ENCODE measurements at places on chromosomes 4 and X.

- no peak for DNase-seq
Measured at GRCh38 chr4:3399277-3400194, 42.2 kb upstream of the HGFAC start.

DNA sequence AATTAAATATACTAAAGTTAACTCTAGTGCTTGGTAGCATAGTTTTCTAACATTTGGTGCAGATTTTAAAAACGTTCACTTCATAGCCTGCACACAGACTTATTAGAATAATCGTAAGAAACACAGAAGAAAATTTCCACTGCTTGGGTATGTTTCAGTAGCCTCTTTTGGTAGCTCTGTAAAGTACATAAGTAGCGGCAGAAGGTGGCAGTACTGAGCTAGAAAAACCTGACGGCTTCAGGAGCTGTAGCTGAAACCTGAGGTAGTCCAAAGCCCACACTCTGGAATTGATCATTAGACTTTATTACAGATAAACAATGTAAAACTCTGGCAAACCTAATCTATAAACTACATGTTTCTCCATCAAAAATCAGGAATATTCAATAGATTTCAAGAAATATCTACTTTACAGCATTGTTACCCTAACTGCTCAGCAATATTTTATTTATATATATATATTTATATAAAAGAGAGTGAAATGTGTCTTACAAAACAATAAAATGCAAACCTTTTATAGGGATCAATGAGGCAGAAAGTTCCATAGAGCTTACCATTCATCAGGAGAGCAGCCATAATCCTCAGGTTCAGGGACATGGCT, 88.2 kb downstream of the ATP8A1 start:
- DNase-seq = peak; percentile 52

DNA sequence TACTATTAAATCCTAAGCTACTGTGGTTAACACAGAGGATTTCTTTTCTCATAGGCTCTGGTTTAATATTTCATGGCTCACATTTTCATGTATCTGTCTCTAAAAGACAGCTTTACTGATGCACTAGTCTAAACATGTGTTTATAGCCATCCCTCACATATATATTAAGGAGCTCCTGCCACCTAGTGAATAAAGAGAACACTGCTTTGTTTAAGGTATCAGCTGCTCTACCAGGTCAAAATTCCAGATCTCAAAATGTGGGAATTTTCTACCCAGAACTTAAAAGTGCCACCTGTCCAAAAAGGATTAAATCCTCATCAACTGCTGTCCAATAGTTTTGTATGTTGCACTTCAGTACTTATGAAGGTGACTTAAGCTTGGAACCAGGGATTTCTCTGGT, 188.5 kb upstream of the TEX13C start:
- DNase-seq = no peak

- no peak for DNase-seq
Measured at GRCh38 chr4:26113339-26113940, 199.4 kb downstream of the SMIM20 start.

- no peak for DNase-seq
Measured at GRCh38 chr4:157220371-157220881, at the start of gene GRIA2. TSS of gene GRIA2 (plus strand) at chr4:157220728. CDS start at chr4:157221043, 315 bp downstream.

DNA sequence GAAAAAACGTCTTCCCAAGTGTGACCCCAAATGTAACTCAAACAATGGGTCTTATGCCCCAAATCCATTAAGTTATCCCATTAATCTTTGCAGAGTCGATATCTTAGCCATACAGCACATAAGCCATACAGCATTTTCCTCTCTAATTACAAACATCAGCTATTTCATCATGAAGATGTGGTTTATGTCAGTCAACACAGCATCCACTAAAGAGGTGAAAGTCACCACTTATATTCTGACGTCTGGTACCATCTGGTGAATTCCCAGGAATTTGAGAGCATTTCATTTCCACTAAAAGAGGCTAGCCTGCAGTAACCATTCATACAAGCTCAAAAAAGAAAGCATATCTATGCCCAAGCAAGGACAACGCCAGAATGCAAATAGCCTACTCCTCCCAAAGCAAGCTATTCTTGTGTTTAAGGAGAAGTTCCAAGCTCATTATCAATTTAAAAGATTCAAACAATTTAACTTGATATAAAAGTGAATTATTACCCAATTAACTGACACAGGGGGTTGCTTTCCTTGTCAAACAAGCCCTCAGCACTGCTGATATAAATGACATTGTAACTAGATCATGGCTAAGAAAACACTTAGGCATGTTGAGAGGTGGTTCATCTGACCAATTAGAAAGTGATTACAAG, 203.3 kb downstream of the ANTXR2 start:
- no peak for DNase-seq

DNA sequence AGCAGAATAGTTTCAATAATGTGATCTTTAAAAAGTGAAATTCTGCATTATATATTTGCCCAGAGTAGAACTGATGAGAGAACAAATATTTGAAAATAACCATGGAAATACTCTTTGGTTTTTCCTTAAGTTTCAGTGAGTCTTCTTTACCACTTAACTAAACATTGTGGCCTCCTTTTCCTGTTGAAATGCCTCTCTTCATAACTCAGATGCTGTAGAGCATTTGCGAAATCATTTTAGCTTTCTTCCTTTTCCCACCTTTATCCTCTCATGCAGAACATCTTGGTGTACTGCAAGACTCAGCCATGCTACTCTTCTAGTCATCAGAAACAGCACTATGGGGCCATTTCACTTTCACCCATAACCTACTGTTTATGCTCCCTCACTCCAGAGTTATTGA, 48.2 kb downstream of the CASK start:
- no peak for DNase-seq

DNA sequence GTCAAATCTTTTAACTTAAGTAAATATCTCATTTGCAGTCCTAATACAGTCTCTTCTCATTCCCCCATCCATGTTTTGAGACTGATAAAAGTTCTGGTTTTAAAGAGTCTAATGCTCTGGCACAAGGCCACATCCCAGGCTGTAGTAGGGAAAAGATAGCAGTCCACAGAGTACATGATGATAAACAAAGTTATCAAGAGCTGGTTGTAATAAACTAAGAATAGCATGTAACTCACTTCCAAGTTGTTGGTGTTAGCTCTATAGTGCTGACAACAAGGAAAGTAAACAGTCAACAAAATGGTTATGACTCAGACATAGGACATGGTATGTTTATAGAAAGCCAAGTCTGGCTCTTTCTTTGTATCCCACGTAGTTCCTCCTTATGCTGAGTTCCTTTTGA, 21.8 kb upstream of the AREG start:
- DNase-seq = no peak

DNA sequence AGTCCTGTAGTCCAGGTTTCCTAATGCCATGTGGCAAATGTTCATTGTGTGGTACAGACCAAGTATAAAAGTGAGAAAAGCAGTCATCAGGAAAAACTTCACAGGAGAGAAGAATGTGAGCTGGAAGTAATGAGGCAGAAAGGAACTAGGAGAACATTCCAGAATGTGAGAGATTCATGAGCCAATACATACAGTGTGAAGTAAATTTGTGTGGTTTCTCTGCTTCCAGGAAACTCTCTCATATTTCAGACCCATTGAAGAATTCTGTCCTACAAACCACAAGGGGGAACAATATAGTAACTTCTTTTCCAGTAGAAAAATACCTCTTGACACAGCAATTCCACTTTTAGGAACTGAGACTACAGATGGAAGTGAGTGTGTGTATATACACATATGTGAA, 136.5 kb downstream of the RNF150 start:
- DNase-seq = no peak

- no peak for DNase-seq
Measured at GRCh38 chr4:10490996-10491395, 33.8 kb upstream of the ZNF518B start.

- DNase-seq = no peak
Measured at GRCh38 chr4:186081202-186081807, 12.3 kb downstream of the TLR3 start.

- DNase-seq = no peak
Measured at GRCh38 chr4:8427262-8427661, 13.3 kb downstream of the ACOX3 start.

- no peak for DNase-seq
Measured at GRCh38 chr4:144817081-144817480, 171.1 kb downstream of the HHIP start.

DNA sequence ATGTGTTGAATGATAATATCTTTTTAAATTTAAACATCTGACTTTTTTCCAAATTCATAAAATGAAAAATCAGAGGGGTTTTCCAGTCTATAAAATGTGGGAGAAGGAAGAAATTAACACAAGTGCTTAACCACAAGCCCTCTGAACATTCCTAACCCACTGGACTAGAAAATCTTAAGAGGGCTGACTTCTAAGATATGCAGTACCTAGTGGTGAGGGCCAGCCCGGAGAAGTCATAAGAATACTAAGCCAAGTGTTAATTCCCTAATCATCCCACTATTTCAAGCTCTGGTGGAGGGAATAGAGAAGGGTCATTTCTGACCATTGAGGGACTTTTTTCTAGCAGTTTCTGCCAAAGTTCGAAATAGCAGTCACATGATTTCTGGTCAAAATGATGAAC, 86.9 kb upstream of the NEIL3 start:
- DNase-seq = no peak

GRCh38 chrX:106415276-106415895, 196.4 kb upstream of the RADX start:
- no peak for DNase-seq

DNA sequence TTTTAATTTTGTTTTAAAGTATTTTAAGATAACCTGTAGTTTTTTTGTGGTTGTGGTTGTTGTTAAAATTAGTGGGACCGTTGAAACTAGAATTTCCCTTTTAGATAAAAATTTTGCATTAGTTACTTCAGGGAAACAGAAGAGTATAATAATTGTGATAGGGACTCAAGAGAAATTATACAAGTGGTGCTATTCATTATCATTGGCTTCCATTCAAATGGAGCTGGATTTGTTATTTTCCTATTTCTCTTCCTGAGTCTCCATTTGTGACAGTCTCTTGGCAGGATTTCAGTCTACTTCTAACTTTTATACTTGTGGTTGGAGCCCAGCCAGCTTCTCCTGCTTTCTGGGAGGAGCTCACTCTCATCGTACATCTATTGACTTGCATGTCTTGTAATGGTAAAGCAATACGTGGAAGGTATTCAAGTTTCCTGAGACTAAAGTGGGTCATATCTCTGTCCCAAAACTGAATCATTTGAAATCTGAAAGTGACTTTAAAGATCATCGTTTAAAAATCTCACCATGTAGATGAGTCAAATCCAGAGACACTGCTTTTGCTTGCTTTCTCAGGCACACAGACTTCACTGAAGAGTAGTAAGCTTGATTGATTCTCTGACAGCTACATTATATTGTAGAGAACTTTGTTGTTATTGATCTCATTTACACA, 155.8 kb downstream of the RPA4 start:
- DNase-seq = no peak

DNA sequence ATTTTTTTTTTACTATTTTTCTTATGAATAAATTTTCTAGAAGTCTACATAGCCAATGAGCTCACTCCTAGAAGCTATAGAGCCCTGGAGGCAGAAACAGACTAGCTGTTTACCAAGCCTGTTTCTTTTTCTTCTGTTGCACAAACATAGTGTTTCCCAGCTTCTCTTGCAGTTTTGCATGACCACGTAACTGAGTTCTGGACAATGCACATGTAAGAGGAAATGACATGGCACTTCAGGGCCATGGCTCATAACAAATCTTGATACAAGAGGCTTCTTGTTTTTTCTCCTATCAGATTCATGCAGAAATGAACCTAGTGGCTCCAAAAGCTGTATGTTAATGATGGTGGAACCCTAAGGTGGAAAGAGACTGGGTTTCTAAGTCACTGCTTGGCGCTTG, 127.4 kb downstream of the ZNF330 start:
- DNase-seq = no peak

DNA sequence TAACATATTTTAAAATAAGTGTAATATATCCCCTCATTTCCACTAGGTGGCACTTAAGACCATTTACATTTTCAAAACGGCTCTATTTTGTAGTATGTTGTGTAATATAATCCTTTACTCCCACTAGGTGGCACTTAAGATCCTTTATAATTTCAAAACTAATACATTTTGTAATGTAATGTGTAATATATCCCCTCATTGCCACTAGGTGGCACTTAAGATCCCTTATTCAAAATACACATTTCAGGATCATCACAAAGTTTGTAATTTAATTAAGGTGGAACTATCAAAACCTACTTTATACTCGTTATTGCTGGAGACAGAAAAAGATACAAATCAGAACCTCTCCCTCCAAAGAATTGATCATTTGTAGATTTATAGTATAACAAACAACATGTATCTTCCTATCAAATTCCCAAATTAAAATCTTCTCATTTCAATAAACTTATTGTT, 132.5 kb downstream of the ARHGAP6 start:
- no peak for DNase-seq

DNA sequence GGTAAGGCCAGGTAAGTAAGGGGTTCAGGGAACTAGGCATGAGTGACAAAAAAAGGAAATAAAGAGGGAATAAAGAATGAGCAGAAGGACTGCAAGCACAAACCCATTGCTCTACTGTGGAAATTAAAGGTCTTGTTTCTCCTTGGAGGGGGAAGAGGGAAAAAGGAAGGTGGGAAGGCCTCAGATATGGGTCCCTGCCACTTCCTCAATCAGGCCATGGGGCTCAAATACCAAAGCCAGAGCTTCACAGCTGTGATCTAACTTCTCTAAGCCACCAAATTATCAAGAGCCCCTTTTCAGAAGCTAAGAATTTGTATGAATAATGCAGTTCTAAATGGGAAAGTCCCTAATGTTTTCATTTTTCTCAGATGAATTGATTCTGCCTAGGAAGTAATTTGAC, 4.7 kb downstream of the USP51 start:
- DNase-seq = no peak

- no peak for DNase-seq
Measured at GRCh38 chrX:110420771-110421499, 62.3 kb downstream of the RTL9 start.

GRCh38 chr4:156623376-156623775, 348.2 kb downstream of the PDGFC start:
- DNase-seq = no peak

DNA sequence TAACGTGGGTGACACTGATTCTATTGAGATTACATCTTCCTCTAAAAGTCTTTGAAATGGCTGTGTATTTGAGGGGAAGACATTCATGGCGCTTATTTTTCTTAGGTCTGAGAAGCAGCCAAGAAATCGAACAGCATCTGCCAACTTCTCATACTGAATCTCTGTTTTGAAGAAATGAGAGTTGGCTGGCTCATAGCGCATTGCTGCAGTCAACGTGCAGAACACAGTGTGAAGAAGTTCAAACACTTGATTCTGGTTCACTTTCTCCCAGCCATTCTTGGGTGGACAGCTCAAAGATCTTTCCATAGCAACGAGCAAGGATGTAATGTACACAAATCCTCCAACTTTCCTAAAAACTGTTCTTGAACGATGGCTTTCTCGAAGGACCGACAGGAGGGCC, 156.5 kb downstream of the WDFY3 start:
- DNase-seq = no peak

- DNase-seq = no peak
Measured at GRCh38 chr4:187215438-187215837, 491.8 kb upstream of the FAT1 start.

- no peak for DNase-seq
Measured at GRCh38 chr4:153465140-153465539, 1.0 kb upstream of the TMEM131L start.

DNA sequence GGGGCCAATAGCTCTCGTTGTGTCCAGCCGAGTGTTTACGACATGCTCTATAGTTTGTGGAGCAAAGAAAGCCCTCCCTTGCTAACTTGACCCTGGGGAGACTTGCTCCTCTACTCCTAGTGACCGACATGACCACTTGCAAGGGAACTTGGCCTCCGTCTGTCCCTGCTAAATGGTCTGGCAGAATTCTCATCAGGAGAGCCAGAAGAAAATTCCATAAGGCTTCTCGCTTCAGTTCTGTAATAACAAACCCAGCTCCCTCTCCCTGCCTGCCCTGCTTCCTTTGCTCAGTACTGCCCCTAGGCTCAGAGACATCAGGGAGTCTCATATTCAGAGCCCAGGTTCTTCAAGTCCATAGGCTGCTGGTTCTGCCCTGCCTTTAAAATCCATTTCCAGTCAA, 13.0 kb downstream of the DOCK11 start:
- DNase-seq = no peak
